IPS DF 6.9 (cell line): ENCODE measurements at places on chromosomes 2 and 18.

DNA sequence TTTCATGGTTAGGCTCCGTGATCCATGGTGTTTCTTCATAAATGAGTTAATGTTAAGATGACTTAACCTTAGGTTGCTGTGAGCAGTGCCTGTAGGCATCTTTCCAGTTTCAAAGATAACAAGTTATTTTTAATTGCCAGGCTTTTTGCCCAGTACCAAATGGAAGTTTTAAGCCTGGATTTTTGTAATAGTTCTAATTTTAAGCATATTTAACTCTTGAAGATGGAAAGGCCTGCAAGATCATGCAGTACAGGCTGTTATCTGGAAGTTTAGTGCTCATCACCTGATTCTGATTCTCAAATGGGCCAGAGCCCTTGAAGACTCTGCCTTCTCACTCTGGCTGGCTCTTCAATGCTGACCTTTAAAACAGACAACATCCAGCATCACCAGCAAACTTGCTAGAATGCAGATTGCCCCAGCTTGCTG lies 141.3 kb downstream of the NCK2 start:
- DNase-seq = no peak

DNA sequence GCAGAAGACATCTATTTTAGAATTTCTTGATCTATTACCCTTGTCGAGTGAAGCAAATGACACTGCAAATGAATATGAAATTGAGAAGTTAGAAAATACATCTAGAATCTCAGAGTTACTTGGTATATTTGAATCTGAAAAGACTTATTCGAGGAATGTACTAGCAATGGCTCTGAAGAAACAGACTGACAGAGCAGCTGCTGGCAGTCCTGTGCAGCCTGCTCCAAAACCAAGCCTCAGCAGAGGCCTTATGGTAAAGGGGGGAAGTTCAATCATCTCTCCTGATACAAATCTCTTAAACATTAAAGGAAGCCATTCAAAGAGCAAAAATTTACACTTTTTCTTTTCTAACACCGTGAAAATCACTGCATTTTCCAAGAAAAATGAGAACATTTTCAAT lies 370.4 kb downstream of the XIRP2 start:
- no peak for DNase-seq

- DNase-seq = no peak
These were observed 469.6 kb upstream of the CELF4 start for GRCh38 chr18:38035193-38035592.

DNA sequence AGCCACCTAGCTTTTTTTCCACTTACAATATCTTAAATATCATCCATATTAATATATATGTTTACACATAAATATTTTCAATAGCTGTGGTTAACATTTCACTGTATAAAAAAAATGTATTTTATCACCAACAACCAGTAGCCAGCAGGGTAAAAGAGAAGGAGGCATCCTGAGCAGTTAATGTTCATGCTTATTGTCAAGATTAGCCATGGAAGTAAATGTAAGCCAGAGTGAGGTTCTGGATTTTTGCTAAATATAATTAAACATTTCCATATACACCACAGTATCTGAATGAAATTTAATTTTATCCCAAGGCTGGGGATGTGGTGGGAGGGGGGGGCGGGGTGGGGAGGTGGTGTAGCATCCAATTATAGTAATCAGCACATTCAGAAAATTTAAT lies 80.3 kb upstream of the GRB14 start:
- DNase-seq = no peak

DNA sequence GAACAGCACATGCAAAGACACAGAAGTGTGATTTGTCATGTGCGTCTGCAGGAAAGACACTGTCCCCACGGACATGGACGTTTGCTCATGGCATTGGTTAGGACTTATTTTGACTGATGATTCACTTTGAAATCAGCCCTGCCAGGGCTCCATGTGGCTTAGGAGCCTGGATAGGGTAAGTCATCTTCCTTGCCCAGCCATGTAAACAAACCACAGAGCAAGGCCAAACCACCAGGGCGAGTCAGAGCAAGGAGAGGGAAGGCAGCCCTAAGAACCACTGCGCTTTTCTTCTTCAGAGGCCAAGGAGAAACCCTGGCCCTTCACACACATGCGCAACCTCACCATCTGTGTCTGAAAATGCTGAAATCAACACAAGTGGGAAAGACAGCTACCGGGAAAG lies 88.8 kb downstream of the GFPT1 start:
- DNase-seq = no peak

- DNase-seq = no peak
These were observed 75.2 kb upstream of the RNU4ATAC start for GRCh38 chr2:121455446-121455845.

DNA sequence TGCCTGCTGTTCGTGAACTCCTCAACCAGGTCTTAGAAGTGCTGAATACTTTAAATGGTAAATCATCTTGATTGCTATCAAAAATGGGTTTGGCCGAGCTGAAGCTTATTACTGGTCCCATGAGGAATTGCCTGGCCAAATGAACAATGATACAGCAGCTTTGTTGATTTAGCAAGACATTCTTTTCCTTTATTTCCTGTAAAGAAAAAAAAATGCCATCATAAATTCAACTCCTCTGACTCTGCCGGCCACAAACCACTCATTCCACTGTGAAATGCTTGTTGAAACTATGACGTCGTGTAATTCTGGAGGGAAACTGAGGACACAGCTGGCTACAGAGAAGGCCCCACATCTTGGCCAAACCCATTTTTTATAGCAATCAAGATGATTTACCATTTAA lies 74.2 kb upstream of the ID2 start:
- DNase-seq = no peak

- DNase-seq = no peak
These were observed 64.0 kb upstream of the FIGN start for GRCh38 chr2:163799807-163800206.
